ENCODE measurements at places on chromosomes 6 and 20. TPM values are rescaled to one million over a fixed set of nuclear protein-coding genes. Genes with fewer than 3 reads are reported as not detected.

Gene AGER
- polyA plus RNA-seq: 1.4 TPM

Gene GNRH2
- not detected for polyA plus RNA-seq

Gene RAB44
- not detected for polyA plus RNA-seq

Gene NRSN2
- polyA plus RNA-seq: 33.2 TPM

Gene HTR1E
- not detected for polyA plus RNA-seq

Gene NKAPL
- polyA plus RNA-seq: 5.8 TPM

Gene NCOA6
- polyA plus RNA-seq: 22.7 TPM

Gene C20orf202
- polyA plus RNA-seq: 0.21 TPM

Gene HLA-DOB
- polyA plus RNA-seq: 0.30 TPM

Gene COL12A1
- 4.7 TPM for polyA plus RNA-seq

Gene KIF25
- 0.15 TPM for polyA plus RNA-seq

Gene UFL1
- polyA plus RNA-seq: 15.1 TPM

Gene DBNDD2
- polyA plus RNA-seq: 423 TPM

Gene IL20RA
- 0.19 TPM for polyA plus RNA-seq

Gene JPH2
- 144 TPM for polyA plus RNA-seq

Gene PRSS16
- polyA plus RNA-seq: not detected

Gene BMP7
- 5.1 TPM for polyA plus RNA-seq

Gene SPATS1
- polyA plus RNA-seq: not detected

Gene DACT2
- polyA plus RNA-seq: 0.30 TPM

Gene HDGFL1
- not detected for polyA plus RNA-seq

Gene C6orf132
- 0.30 TPM for polyA plus RNA-seq

Gene PROKR2
- not detected for polyA plus RNA-seq

Gene GJA1
- 103 TPM for polyA plus RNA-seq

Gene BMP6
- polyA plus RNA-seq: 2.3 TPM

Gene STMN3
- 5.2 TPM for polyA plus RNA-seq

Gene WASF1
- 2.1 TPM for polyA plus RNA-seq

Gene IMPG1
- not detected for polyA plus RNA-seq

Gene ARG1
- polyA plus RNA-seq: not detected

Gene MAPK13
- 1.5 TPM for polyA plus RNA-seq

Gene CPXM1
- 0.27 TPM for polyA plus RNA-seq

Gene RBM24
- polyA plus RNA-seq: 127 TPM

Gene SERINC1
- polyA plus RNA-seq: 50.1 TPM

Gene TRIM40
- not detected for polyA plus RNA-seq

Gene ANGPT4
- 0.11 TPM for polyA plus RNA-seq

Gene ANKRD6
- polyA plus RNA-seq: 4.6 TPM

Gene MOG
- 0.19 TPM for polyA plus RNA-seq

Gene EYA2
- 0.35 TPM for polyA plus RNA-seq

Gene ALDH8A1
- 0.08 TPM for polyA plus RNA-seq

Gene SRC
- 3.0 TPM for polyA plus RNA-seq

Gene OR14J1
- polyA plus RNA-seq: not detected

Gene TUBB2A
- 14.3 TPM for polyA plus RNA-seq

Gene ELOVL2
- 1.6 TPM for polyA plus RNA-seq

Gene SLC17A3
- polyA plus RNA-seq: not detected

Gene SUMO4
- polyA plus RNA-seq: 0.50 TPM

Gene ADGRB3
- polyA plus RNA-seq: 0.57 TPM

Gene TOX2
- 0.80 TPM for polyA plus RNA-seq

Gene ADGB
- not detected for polyA plus RNA-seq

Gene FAM210B
- 34.2 TPM for polyA plus RNA-seq

Gene AHI1
- 5.7 TPM for polyA plus RNA-seq

Gene ADTRP
- 0.26 TPM for polyA plus RNA-seq

Gene DDX43
- polyA plus RNA-seq: 0.08 TPM
